ENCODE measurements at places on chromosomes 5 and 9.

DNA sequence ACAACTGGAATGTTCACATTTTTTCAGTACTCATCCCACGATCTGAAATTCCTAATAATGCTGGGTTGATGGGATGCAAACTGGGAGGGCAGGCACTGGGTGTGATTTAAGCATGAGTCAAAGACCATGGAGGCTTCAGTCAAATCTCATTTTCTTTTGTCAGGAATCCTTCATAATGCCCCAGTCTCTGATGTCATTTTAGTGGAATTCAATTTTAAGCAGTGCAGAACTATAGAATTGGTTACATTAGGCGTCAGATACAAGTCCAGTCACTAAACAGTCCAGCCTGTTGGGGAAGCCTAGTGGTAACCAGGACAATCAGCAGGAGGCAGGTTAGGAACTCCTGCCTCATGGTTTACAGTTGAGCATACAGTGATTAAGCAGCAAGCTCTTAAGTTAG lies 41.0 kb upstream of the TMEM215 start:
- DNase-seq = no peak

- no peak for DNase-seq
Measured at GRCh38 chr5:138910546-138911185, 35.5 kb upstream of the LRRTM2 start.

- DNase-seq = no peak
Measured at GRCh38 chr9:27428551-27428950, 95.5 kb upstream of the IFNK start.

DNA sequence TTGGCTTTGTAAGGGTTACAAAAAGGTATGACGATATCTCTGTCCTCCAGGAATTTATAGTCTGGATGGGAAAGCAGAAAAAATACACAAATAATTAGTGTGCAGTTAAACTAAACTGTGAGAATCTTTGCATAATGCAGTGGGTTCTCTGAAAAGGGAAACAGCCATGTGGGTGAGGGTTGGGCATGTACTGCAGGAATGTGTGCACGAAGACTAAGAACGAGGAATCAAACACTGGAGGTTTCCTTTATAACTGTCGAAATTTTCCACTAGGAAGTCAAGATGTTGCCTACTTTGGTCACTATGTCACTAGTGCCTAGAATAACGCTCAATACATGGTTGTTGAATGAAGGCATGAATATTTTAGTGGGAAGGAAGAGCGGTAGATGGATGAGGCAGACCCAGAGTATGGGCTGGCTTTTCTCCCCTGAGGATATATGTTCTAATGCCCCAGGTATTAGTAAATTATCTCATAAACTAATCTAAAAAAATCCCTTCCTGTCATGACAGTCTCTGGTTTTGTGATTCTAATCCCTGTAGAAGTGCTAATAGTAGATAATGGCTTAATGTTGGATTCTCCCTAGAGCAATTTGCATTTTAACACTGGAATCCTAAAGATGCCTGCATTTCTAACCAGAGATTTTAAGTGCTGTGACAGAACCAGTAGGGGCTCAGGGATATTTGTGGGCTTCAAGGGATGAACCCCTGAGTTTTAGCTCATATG lies 227.3 kb downstream of the NMUR2 start:
- no peak for DNase-seq

- no peak for DNase-seq
Measured at GRCh38 chr9:130996205-130996604, 12.8 kb upstream of the LAMC3 start.

GRCh38 chr9:108511307-108511706 lies 344.5 kb downstream of the ACTL7B start:
- DNase-seq = no peak

GRCh38 chr9:79129865-79130480 lies 441.8 kb upstream of the TLE4 start:
- DNase-seq = no peak

- DNase-seq = no peak
Measured at GRCh38 chr9:136714893-136715274, 2.5 kb downstream of the DIPK1B start.

DNA sequence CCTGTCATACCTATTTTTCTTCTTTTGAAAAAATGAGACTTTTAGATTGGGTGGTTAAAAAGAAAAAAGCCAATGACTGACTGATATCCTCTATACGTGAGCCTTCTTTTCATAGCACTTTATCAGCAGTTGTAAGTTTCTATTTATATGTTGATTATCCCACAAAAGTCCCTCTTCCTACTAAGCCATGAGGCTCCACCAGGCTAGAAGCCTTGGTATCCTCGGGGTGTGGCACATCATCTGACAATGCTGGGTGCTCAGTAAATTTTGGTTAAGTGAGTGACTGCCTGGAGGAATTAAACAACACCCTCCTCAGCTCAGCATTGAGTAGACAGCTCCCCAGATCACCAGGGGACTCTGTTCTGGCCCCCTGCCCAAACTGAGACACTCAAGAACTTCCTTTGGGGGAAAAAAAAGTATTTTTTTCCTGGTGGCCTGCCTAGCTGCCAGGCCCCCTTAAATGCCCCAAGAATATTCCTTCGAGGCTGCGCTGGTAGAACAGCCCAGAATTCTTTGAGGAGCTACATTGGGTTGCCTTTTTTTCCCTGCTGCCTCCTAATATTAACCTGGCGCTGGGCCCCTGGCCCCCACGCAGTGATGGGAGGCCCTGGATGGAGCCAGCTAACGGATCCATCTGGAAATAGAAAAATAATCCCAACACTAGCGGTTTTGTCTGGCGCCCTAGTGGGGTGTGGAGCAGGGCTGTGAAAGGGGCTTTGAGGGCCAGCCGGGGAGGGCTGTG lies 23.4 kb upstream of the COL27A1 start:
- DNase-seq = no peak

- no peak for DNase-seq
Measured at GRCh38 chr9:114084282-114085073, 6.4 kb upstream of the AMBP start.

DNA sequence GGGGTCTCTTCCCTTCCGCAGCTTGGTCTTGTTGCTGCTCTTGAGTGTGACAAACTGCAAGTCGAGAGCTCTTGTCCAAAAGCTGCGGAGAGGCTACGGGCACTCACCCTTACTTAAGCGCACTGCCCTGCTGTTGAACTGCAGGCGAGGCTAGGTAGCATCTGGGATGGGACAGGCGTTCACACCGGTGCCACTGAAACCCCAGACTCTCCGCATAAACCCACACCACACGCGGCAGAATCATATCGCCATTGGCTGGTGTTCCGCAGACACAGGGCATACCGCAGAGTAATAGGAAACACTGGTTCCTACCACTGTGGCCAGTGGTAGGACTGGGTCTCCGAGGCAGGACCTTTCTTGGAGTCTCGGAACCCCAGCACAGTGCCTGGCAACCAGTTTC lies 2.2 kb upstream of the NPR3 start:
- no peak for DNase-seq

- no peak for DNase-seq
Measured at GRCh38 chr5:159851053-159851452, 65.2 kb upstream of the ADRA1B start.

All from SIG-M5 (cell line).